ENCODE measurements at places on chromosomes 6 and 20. TPM values are rescaled to one million over a fixed set of nuclear protein-coding genes. Genes with fewer than 3 reads are reported as not detected.

The CCN2 gene
- 18.2 TPM for total RNA-seq

The HSPA1L gene
- total RNA-seq, result 0.89 TPM

The MYL9 gene
- total RNA-seq, result 7.2 TPM

The SLC17A1 gene
- total RNA-seq, result not detected

The B3GALT4 gene
- 5.3 TPM for total RNA-seq

The ANKRD66 gene
- total RNA-seq, result not detected

The TSHZ2 gene
- total RNA-seq, result 1.5 TPM

The CPXM1 gene
- total RNA-seq, result 3.5 TPM

The SPO11 gene
- total RNA-seq, result not detected

The NCR2 gene
- total RNA-seq, result not detected

The IYD gene
- total RNA-seq, result not detected

The LRRC1 gene
- 11.6 TPM for total RNA-seq

The SLC2A4RG gene
- total RNA-seq, result 32.0 TPM

The PKIB gene
- total RNA-seq, result 3.8 TPM

The NRN1 gene
- total RNA-seq, result 0.11 TPM

The OPRL1 gene
- 1.1 TPM for total RNA-seq

Measured in uterine smooth muscle cell (primary cell).